ENCODE measurements at places on chromosomes 2 and 18.
A peak's percentile ranks its signal among the peaks of the same experiment; 100 is the strongest.

DNA sequence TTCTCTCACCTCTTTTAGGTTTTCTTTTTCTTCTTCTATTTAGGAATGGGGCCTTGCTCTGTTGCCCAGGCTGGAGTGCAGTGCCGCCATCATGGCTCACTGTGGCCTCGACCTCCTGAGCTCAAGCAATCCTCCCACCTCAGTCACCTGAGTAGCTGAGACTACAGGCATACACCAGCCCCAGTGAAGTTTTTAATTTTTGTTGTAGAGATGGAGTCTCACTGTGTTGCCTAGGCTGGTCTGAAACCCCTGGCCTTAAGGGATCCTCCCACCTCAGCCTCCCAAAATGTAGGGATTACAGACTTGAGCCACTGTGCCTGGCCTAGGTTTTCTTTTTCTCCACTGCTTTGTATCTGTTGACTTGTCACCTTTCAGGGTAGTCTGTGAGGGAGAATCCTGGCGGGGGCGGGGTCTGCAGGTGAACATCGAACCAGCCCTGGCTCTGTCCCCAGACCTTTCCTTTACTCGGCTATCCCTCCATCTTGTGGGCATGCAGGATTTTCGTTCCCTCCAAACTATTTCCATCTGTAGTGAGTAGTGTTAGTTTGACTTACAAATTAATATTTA is 21.7 kb downstream of the NCK2 start:
- no peaks in the 10 kb centered on the region for H3K36me3 ChIP-seq
- peaks cover 46% of the 10 kb centered on the region for H3K4me1 ChIP-seq
- H3K27me3 ChIP-seq: no peaks in the 10 kb centered on the region
- no peak overlapping the region for H3K4me3 ChIP-seq
- H3K27ac ChIP-seq: no peak overlapping the region
- DNase-seq: no peak

DNA sequence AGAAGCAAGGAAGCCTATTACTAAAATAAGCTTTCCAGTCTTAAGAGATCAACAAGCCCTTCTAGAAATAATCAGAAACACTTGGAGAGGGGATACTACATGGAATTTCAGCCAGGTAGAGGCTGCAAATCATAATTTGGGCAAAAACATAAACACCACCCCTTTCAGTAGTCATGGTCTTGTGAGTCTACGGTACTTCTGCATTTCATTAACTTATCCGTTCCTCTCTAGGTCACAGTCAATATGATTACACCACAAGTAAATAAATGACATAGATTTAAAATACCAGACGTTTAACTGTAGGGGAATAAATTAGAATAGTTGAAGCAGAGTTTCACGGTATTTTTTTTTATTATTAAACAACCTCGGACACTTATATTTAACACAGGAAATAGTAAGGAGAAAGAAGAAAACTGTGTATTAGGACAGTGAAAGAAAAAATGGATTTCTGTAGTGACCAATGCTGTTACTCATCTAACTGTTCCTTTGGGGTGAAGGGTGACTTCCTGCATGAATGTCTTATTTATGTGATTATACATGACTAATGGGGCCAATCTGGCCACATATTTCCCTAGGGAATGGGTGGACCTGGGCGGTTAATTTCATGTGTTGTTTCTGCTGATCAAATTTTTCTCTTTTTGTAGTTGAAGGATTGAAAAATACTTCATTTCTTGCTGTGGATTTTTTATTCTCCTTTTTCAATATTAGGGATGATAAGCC is 456.6 kb upstream of the UBE2E3 start:
- H3K27ac ChIP-seq: no peak overlapping the region
- H3K27me3 ChIP-seq: no peaks in the 10 kb centered on the region
- H3K4me1 ChIP-seq: no peaks in the 10 kb centered on the region
- no peaks in the 10 kb centered on the region for H3K36me3 ChIP-seq
- no peak overlapping the region for H3K4me3 ChIP-seq
- DNase-seq: no peak

DNA sequence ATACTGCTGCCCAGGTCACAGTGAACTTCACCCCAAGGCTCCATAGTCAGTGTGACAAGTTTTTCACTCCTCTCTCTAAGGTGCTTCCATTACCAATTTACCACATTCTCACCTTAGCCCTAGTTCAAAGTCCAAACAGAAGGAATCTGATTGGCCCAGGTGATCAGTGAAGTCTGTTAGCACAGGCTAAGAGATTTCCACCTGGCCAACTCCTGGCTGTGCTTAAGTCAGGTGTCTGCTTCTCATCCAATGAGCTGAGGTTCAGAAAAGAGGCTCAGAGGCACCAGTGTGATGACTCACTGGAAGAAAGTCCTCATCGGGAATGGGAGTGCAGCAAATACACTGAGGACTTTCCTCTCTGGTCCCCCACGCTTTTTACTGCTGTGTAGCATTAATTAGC is 164.4 kb upstream of the MGAT5 start:
- H3K27ac ChIP-seq: no peak overlapping the region
- no peak for DNase-seq
- H3K36me3 ChIP-seq: no peaks in the 10 kb centered on the region
- H3K27me3 ChIP-seq: no peaks in the 10 kb centered on the region
- H3K4me3 ChIP-seq: no peak overlapping the region
- H3K4me1 ChIP-seq: no peaks in the 10 kb centered on the region

GRCh38 chr2:118589721-118590120 is 257.7 kb downstream of the EN1 start:
- H3K4me1 ChIP-seq: no peaks in the 10 kb centered on the region
- no peaks in the 10 kb centered on the region for H3K36me3 ChIP-seq
- H3K27me3 ChIP-seq: no peaks in the 10 kb centered on the region
- H3K27ac ChIP-seq: no peak overlapping the region
- no peak for DNase-seq

- no peak overlapping the region for H3K27ac ChIP-seq
- no peaks in the 10 kb centered on the region for H3K4me1 ChIP-seq
- H3K27me3 ChIP-seq: no peaks in the 10 kb centered on the region
- H3K4me3 ChIP-seq: no peak overlapping the region
These were observed 150.3 kb downstream of the UBR3 start for GRCh38 chr2:169977530-169977929.

GRCh38 chr2:211401328-211401727 is 844.9 kb downstream of the CPS1 start:
- no peak overlapping the region for H3K27ac ChIP-seq
- H3K4me1 ChIP-seq: no peaks in the 10 kb centered on the region
- no peak for DNase-seq
- H3K36me3 ChIP-seq: no peaks in the 10 kb centered on the region
- H3K4me3 ChIP-seq: no peak overlapping the region

DNA sequence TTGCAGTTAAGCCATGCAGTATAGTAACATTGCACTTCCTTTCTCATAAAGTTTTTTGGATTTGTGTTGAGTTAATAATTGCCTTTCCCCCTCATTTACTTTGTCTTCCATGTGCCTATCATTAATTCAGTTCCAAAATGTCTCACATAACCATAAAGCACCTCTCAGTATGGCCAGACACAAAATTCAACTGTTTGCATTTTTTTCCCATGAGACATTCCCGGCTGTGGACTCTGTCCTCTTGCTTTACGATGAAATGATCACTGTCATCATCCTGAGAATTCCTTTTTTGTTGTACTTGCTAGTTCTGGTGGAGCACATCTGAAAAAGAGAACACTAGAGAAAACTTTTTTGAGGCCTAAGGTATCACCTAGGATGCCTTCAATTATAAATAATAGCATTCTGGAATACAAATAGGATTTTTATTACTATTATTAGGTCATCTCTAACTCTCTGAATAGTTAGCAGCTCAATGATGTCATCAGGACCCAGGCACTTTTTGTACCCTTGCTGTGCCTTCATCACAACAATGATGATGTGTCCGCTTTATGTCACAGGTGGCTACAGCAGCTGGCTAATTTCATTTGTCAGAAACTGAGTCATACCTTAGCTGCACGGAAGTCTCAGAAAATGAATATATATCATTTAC is 8.5 kb upstream of the ATP8B1 start:
- H3K27me3 ChIP-seq: no peaks in the 10 kb centered on the region
- H3K27ac ChIP-seq: no peak overlapping the region
- DNase-seq: no peak

GRCh38 chr18:13577781-13578180 is 148.6 kb downstream of the FAM210A start:
- H3K36me3 ChIP-seq: no peaks in the 10 kb centered on the region
- peaks cover 26% of the 10 kb centered on the region for H3K4me1 ChIP-seq
- H3K27ac ChIP-seq: peak overlapping the region; percentile 23

DNA sequence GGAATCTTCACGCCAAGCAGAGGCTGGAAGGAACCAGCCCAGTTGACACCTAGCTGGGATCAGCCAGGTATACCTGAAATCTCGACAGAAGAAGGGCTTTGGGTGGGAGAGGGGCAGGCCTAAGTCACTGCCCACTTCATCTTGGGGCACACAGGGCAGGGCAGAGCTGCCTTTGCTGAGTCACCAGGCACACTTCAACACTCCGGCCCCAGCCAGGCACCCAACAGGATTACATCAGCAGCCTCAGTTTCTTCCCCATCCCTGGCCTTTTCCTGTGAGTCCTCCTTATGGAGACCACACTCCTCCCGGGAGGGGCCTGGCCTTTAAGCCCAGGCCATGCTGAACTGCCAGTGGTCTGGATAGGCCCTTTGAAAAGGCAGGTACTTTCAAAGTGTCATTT is 201.7 kb upstream of the HS6ST1 start:
- H3K27ac ChIP-seq: no peak overlapping the region
- no peaks in the 10 kb centered on the region for H3K36me3 ChIP-seq
- H3K4me1 ChIP-seq: no peaks in the 10 kb centered on the region
- no peaks in the 10 kb centered on the region for H3K27me3 ChIP-seq
- H3K4me3 ChIP-seq: no peak overlapping the region

- H3K27me3 ChIP-seq: no peaks in the 10 kb centered on the region
- H3K27ac ChIP-seq: peak overlapping the region; percentile 8
- no peak overlapping the region for H3K4me3 ChIP-seq
- no peaks in the 10 kb centered on the region for H3K36me3 ChIP-seq
- H3K4me1 ChIP-seq: no peaks in the 10 kb centered on the region
These were observed 24.4 kb downstream of the MRPL33 start for GRCh38 chr2:27795868-27796277.

DNA sequence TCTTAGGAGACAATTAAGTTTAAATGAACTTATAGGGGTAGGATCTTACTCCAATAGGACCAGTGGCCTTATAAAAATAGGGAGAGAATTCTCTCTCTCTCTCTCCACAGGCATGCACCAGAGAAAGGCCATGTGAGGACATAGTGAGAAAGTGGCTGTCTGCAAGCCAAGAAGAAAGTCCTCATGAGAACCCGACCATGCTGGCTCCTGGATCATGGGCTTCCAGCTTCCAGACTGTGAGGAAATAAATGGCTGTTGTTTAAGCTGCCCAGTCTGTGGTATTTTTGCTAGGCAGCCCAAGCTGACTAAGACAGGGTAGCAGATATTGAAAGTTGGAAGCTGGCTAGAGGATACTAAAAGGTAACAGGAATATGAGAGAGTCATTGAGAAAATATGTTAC is 454.0 kb downstream of the NBAS start:
- H3K27ac ChIP-seq: no peak overlapping the region
- H3K4me1 ChIP-seq: no peaks in the 10 kb centered on the region
- no peaks in the 10 kb centered on the region for H3K27me3 ChIP-seq
- H3K4me3 ChIP-seq: no peak overlapping the region

DNA sequence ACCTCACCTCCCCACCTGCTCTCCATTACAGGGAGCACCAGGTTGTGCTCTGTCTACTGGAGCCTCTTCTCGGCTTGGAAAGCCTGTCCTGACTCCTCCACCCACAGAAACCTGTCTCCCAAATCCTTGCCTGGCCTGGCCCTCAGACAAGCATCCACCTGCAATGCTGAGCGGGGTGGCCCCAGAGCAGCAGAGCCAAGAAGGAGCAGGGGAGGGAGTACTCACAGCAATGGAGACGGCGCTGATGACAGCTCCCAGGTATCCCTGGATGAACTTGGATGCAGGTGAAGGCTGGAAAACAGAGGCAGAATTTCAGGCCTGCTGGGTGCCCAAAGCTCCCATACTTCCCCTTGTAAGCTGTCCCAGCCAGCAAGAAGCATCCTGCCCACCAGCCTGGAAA is 72.8 kb downstream of the SFXN5 start:
- H3K27me3 ChIP-seq: no peaks in the 10 kb centered on the region
- H3K27ac ChIP-seq: no peak overlapping the region
- no peak for DNase-seq
- no peaks in the 10 kb centered on the region for H3K4me1 ChIP-seq
- H3K4me3 ChIP-seq: no peak overlapping the region

- no peak overlapping the region for H3K4me3 ChIP-seq
- DNase-seq: peak; percentile 0
- H3K4me1 ChIP-seq: no peaks in the 10 kb centered on the region
- H3K27ac ChIP-seq: no peak overlapping the region
- no peaks in the 10 kb centered on the region for H3K36me3 ChIP-seq
These were observed 1.0 kb upstream of the GPR35 start for GRCh38 chr2:240624011-240624949.

- H3K27me3 ChIP-seq: no peaks in the 10 kb centered on the region
- no peak overlapping the region for H3K27ac ChIP-seq
- H3K4me3 ChIP-seq: no peak overlapping the region
- peaks cover 9% of the 10 kb centered on the region for H3K4me1 ChIP-seq
These were observed 29.2 kb downstream of the CDH2 start for GRCh38 chr18:28147674-28148171.

GRCh38 chr18:35334821-35335220 is 9.4 kb downstream of the ZNF24 start:
- no peak overlapping the region for H3K4me3 ChIP-seq
- no peaks in the 10 kb centered on the region for H3K27me3 ChIP-seq
- no peak for DNase-seq
- H3K27ac ChIP-seq: no peak overlapping the region
- peaks cover 34% of the 10 kb centered on the region for H3K36me3 ChIP-seq
- peaks cover 22% of the 10 kb centered on the region for H3K4me1 ChIP-seq

DNA sequence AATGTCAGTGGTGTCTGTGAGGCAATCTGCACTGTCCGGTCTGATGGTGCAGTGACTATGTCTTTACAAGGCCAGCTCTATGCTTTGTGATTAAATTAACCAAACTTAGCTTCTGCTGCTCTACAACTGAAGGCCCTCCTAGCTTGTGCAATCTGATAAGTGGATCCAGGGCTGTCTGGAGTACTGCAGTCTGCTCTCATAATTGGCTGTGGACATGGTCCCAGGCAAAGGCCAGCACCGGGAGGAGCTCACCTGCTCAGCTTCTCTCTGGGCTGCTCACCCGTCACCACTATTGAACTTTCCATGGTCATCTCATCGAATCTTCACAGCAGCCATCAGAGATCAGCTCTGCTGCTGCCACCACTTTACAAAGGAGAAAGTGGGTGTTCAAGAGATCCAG is 13.0 kb upstream of the APCDD1 start:
- H3K27ac ChIP-seq: no peak overlapping the region
- DNase-seq: no peak
- no peaks in the 10 kb centered on the region for H3K27me3 ChIP-seq
- no peaks in the 10 kb centered on the region for H3K4me1 ChIP-seq
- no peak overlapping the region for H3K4me3 ChIP-seq

GRCh38 chr2:240396623-240397541 is 38.6 kb upstream of the GPC1 start:
- H3K27ac ChIP-seq: no peak overlapping the region
- DNase-seq: no peak
- H3K27me3 ChIP-seq: no peaks in the 10 kb centered on the region
- no peaks in the 10 kb centered on the region for H3K4me1 ChIP-seq

GRCh38 chr2:37526323-37526722 is 145.1 kb downstream of the CDC42EP3 start:
- H3K27me3 ChIP-seq: no peaks in the 10 kb centered on the region
- no peak overlapping the region for H3K27ac ChIP-seq
- no peak for DNase-seq
- H3K4me3 ChIP-seq: no peak overlapping the region
- no peaks in the 10 kb centered on the region for H3K36me3 ChIP-seq

Data from thyroid gland (tissue), 4 donors.